ENCODE measurements at places on chromosomes 6 and 20.

GRCh38 chr20:48259456-48259855 lies 474.2 kb upstream of the SULF2 start:
- no peak for DNase-seq

- DNase-seq, result no peak
These were observed 388.0 kb downstream of the GJA1 start for GRCh38 chr6:121823437-121823851.

- DNase-seq, result no peak
These were observed 614.2 kb upstream of the CITED2 start for GRCh38 chr6:139988685-139989084.

- no peak for DNase-seq
These were observed 106.6 kb downstream of the RNASET2 start for GRCh38 chr6:166849749-166850183.

- no peak for DNase-seq
These were observed 483.1 kb upstream of the JAG1 start for GRCh38 chr20:11156922-11157321.

DNA sequence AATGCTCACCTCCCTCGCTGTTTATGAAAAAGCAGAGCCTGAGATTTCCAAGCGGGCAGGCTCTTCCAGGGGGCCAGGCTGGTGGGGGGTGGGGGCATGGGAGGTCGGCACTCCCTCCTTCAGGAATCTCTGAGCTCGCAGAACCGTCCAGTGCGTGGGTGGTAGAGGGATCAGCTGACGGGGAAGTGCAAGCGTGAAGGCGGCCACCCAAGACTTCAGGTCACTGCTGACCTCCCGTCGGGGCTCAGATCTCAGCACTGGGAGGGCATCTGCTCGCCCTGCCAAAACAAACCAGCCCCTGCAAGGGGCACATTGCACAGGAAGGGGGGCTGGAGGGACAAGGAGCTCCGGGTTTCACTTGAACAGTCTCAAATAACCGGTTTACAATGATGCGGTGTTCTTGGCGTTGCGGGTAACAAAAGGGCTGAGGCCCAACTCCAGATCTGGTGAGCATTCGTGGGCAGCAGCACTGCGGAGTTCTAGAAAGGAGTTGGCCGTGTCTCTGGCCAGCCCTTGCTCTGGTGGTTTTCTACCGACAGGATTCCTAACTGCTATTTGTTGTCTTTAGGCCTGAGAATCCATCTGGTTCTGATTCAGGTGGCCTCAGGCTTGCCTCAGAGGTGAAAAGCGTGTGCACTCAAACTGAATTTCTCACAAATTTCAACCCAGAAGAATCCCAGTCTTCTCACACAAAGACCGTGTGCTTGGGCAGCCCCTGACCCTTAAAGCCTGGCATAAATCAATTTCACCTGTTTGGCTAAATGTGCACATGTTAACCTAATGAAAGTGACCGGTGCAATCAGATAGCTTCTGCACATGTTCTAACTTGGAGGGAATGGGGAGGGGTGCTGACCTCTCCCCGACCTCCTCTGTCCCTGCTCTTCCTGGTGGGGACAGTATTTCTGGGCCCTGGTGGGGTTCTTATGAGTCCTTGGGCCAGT lies 191.6 kb downstream of the MYLK4 start:
- DNase-seq, result no peak

DNA sequence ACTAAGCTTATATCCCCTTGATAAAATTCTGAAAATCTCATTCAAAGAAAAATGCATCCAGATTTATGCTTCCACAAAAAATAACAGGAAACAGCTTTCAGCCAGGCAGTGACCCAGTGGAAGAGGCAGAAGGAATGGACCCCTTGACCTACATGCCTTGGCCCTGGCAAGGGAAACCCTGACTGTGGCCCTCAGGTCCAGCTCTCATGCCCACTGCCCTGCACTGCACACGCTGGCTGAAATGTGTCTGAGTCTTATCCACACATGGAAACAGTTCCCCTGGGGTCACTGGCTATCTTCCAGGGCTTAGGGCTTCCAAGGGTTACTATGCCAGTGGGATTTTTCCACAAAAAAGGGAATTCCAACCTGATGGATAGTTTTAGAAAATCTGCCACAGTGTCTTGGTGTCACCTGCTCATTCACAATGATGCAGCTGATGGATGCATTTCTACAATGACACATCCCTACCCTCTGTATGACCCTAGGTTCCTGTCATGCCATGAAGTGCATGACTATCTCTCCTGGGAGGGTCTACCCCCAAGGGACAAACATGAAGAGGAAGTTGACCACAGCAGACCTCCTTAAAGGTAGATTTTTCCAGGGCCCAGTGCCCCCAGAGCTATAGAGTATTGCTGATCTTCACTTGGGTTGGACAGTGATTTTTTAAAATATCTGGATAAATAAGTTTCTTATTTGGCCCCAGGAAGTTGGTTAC lies 121.9 kb upstream of the CD93 start:
- no peak for DNase-seq

GRCh38 chr6:19788686-19789085 lies 48.5 kb upstream of the ID4 start:
- DNase-seq, result no peak

DNA sequence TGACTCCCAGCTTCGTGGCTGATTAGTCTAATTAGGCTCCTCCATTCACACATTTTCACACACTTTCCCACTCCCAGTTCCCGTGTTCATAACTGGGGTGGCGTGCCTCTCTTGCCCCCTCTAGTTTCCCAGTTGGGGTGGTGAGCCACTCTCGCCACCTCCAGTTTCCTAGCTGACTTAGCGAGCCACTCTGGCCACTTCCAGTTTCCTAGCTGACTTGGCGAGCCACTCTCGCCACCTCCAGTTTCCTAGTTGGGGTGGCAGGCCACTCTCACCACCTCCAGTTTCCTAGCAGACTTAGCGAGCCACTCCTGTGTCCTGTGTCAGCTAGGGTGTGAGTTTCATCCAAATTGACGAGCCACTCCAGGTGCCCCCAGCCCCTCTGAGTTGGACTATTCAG lies 7.4 kb upstream of the GMPR start:
- no peak for DNase-seq

DNA sequence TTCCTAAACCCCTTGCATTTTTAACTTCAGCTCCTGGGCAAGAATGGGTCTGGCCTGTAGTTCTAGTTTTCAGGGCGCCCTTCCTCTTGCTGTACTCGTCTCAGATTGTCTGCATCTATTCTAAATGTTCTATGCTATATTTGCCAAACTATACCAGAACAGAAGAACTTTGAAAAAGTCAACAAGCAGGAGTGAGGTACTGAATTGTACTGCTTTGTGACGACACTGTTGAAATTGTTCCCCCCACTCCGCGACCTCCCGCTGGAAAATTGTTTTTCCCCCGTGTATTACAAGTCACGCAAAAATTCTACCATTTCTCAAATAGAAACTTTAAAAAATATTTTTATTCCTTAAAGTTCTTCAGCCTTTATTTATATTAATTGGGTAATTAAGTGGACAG lies 73.9 kb downstream of the CBFA2T2 start:
- DNase-seq, result no peak

- DNase-seq, result no peak
These were observed 18.1 kb upstream of the TRIM27 start for GRCh38 chr6:28941684-28942448.

DNA sequence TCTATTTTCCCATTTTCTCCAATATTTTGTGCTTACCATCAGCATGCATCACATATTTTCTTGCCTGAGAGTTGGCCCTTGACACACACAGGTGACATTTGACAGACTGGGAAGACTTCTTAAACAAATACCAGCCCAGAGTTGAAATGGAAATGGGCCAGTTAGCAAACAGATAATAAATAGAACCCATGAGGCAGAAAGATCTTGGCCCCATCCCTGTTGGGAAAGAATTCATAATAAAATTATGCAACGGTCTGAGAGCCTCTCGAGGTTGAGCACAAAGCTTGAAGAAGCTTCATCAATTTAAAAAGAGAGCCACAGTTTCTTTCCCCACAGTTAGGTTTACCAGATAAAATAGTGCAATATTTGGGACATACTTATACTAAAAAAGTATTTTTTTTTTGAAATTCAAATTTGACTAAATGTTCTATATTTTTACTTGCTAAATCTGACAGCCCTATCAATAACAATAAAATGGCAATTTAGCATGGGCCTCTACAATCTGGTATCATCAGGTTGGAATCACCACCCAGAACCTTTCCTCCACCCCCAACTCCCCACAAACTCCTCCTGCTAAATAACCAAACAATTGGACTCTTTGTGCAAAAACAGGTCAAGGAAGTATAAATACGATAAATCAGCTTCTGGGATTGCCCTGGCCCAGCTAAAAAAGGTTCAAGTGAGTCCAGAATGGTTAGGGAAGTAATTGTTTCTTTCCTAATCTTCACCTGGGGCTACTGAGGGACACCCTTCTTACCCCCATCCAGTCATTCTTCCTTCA lies 129.8 kb downstream of the CD164 start:
- DNase-seq, result no peak

DNA sequence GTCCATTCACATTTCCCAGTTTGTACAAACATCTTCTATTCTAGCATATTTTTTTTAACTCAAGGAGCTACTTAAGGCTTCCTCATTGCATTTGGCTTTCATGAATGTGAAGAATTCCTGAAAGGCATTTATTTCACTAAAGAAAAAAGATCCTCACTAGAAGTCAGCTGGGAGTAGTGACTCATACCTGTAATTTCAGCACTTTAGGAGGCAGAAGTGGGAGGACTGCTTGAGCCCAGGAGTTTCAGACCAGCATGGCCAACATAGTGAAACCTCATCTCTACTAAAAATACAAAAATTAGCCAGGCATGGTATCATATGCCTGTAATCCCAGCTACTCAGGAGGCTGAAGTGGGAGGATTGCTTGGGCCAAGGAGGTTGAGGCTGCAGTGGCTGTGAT lies 30.9 kb upstream of the XRN2 start:
- no peak for DNase-seq

DNA sequence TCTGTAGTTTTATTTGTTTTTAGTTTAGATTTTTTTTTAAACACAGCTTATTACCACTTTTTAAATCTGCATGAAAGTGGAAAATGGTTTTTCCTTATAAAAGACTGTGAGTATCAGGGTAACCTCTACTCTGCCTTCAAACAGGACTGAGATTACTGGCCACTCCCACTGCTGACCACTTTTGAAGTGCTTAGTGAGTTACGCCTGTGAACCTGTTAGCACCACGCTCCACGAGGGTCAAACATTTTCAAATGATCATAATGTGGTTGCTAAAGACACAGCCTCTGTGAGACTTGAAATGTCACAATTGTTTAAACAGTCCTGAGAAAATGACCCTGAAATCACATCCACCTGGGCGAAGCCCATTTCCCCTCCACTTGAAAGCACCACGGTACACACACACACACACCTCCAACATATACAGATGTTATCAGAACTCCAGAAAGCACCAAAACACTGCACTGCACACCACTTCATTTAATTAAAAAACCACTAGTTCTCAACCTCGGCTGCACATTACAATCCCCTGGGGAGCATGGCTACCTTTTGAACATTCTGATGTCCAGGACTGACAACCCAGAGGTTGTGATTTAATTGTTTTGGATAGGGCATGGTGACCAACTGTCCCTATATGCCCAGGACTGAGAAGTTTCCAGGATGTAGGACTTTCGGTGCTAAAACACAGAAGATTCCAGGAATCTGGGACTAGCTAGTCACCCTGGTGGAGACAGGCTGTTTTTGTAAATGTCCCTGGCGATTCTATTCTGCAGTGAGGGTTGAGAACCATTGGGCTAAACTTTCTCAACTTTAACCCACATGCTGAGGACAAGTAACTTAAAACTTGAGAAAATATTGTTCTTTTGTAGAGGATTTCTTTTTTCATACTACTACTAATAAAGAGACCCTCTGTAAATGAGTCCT lies 176.4 kb upstream of the MYLIP start:
- no peak for DNase-seq

- DNase-seq, result no peak
These were observed 40.9 kb downstream of the CDH22 start for GRCh38 chr20:46267108-46268105.

GRCh38 chr6:2434912-2435311 lies 189.5 kb upstream of the GMDS start:
- no peak for DNase-seq

GRCh38 chr6:158561938-158562337 lies 2.0 kb downstream of the TMEM181 start:
- DNase-seq, result no peak

- DNase-seq, result no peak
These were observed 53.0 kb downstream of the LINC00237 start for GRCh38 chr20:21053002-21053762.

- DNase-seq, result no peak
These were observed 431.1 kb downstream of the NKAIN2 start for GRCh38 chr6:124234801-124235200.

DNA sequence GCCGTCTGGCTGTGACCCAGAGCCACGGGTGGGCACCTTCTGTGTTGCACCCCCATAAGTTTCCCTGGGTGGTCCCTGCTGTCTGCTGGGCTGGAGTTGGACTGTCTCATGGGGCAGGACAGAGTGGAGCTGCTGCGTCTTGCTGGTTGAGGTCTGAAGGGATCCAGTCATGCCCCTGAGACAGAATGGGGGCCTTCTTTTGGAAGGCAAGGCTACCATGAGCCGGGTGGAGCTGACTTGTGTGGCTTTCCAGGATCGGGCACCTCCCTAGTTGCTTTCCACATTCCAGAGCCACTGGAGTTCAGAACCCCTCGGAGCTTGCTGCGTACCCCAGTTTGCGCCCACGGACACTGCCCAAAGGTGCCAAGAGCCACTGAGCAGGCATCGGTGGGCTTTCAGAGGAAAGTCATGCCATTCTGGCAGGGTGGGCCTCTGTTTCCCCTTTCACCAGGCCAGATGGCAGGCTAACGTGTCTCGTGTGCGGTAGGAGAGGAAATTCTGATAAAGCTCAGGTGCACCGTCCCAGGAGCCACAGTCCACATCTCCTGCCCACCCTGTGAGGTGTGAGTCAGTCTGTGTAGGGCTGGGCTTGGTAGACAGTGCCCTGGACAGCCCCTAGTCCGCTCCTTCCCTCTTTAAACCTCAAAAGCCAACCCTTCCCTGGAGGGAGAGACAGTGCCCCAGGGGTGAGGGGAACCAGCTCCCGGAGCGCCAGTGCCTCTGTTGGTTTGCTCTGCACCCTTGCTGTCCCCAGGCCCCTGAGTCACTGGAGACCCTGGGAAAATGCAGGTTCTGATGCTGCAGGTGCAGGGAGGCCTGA lies 125.3 kb downstream of the SYCP2 start:
- DNase-seq, result no peak

DNA sequence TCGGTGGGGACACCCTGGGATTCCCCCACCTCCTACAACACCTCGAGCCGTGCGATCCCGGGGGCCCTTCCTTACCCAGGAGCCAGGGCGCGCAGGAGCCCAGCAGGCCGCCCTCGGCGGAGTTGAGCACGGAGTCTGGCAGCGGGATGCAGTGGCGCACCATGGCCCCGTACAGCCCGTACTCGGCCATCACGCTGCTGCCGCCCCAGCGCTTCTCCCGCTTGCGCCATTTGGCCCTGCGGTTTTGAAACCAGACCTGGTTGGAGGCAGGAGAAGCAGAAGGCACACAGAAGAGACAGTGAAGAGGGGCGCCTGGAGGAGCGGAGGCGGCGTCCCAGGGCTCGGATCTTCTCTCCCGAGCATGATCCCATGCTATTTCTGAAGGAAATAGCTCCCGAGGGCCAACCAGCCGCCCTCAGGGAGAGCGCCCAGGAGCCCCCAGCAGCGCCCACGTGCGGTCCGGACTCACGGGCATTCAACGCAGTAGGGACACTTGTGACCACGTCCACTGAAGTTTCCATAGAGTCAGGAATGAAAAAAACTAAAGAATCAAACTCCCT lies 4.3 kb downstream of the VSX1 start:
- no peak for DNase-seq

Data from occipital lobe (tissue), 3 donors.